ENCODE measurements at places on chromosomes 13 and 19. TPM values are rescaled to one million over a fixed set of nuclear protein-coding genes. Genes with fewer than 3 reads are reported as not detected.

The FSD1 gene
- 51.4 TPM for total RNA-seq

The CASP14 gene
- not detected for total RNA-seq

The ZNF57 gene
- total RNA-seq, result 6.0 TPM

The ZNF285 gene
- total RNA-seq, result 18.9 TPM

The ZNF302 gene
- 54.7 TPM for total RNA-seq

The PGLYRP1 gene
- not detected for total RNA-seq

The ZNF254 gene
- 90.9 TPM for total RNA-seq

The RFPL4AL1 gene
- not detected for total RNA-seq

The KLF1 gene
- 0.69 TPM for total RNA-seq

The ADGRE2 gene
- under 0.01 TPM for total RNA-seq

The TMPRSS9 gene
- 0.23 TPM for total RNA-seq

The SLC8A2 gene
- total RNA-seq, result 58.8 TPM

The VAV1 gene
- 5.1 TPM for total RNA-seq

The ZNF556 gene
- 0.46 TPM for total RNA-seq

The PSG3 gene
- total RNA-seq, result not detected

The PCDH8 gene
- 34.6 TPM for total RNA-seq

The ZSCAN18 gene
- total RNA-seq, result 126 TPM

The CADM4 gene
- total RNA-seq, result 93.2 TPM

The FPR1 gene
- 10.6 TPM for total RNA-seq

The DHDH gene
- total RNA-seq, result 2.3 TPM

The TJP3 gene
- 1.2 TPM for total RNA-seq

The GARIN5A gene
- total RNA-seq, result 7.2 TPM
